ENCODE measurements at places on chromosomes 12 and 14.

DNA sequence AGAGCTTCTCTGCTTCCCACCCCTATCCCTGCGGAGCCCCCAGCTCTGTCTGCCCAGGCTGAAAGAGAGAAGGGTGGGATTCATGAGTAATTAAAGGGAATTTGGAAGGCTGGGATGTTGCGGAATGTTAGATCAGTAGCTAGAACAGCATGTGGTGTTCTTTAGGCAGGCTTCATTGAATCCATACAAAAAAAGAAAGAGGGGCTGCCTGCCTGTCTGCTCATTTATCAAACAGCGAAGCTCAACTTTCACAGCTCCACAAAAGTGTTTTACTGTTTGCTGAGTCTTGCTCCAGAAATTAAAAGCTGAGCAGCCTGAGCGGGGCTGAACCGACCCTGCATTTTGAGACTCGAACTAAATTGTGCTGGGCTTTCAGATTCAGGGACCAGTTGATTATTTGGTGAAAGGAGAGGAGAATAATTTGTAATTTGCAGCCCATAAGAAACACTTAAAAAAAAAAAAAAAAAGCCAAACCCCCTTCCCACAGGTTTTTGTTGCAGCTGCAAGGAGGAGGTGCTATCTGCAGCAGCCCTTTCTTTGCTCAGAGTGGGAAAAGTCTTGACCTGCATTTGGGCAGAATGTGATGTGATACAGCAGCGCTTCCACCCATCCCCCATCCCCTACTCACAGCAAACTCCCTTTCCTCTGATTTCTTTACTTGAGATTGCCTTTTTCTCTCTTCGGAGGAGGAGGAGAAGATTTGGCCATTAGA is 89.7 kb downstream of the RFX4 start:
- no peak for DNase-seq

DNA sequence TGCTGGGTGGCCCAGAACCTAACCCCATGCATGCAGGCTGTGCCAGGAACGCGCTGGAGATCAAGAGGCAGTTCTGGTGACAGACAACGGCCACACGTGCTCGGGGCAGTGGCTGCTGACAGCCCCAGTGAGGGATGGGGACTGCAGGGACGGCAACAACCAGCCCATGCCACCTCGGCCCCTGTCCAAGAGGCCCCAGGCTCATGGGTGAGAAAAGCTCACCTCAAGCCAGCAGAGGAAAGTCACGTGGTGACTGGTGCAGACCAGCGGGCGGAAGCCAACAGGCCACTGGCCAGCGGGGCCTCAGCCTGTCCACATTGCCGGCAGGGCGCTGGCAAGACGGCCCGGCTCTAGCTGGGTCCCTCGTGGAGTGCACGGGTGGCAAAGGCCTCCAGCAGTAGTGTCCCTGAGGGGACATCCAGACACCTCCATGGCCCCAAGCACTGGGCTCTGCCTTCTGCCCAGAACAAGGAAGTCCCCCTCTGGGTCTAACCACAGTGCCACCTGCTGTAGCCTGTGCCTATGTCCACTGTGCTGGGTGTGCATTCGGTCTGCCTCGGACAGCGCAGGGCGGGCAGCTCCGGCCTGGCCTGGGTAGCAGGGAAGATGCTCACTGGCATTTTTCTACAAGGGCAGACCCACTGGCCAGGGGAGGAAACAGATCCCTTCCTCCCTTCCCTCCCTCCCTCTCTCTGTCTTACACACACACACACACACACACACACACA is 134.1 kb downstream of the NCOR2 start:
- no peak for DNase-seq

DNA sequence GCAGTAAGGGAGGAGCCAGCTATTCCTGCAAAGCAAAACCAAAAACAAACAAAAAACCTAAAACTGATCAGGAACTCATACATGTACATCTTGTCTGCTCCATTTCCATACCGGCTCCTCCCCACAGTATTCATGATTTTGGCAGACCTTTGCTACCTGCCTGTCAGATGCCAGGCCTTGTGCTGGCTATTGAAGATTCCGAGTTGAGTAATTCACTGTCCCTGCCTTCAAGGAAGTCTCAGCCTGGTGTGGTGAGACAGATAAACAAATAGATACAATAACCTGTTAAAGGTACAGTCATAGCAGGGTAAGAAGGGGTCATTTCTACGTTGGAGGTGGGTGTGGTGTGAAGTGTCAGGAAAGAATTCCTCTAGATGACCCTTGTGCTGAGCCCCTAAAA is 42.7 kb downstream of the SUSD6 start:
- DNase-seq = no peak

DNA sequence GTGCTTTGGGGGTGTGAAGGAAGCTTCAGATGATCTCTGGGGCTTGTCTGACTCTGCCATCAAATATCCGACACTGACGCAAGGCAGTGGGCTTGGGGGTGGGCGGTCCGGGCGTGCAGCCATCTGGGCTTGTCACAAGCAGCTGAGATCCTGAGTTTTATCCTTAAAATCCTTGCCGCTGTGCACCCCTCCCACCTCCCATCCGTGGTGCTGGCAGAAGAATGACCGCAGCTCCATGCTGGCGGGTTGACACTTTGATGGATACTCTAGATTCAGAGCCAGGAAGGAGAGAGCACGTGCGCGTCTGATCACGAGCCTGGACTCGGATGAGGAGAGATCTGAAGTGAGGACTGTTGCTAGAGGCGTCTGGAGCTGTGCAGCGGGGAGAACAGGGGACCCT is 3.0 kb downstream of the ZFYVE21 start:
- no peak for DNase-seq

All from activated CD8-positive, alpha-beta memory T cell treated with anti-CD3 and anti-CD28 coated beads for 1 hour (primary cell).